ENCODE measurements at places on chromosomes 13 and 19.

GRCh38 chr13:64410276-64411053, 2819.7 kb downstream of the PCDH9 start:
- DNase-seq, result no peak

DNA sequence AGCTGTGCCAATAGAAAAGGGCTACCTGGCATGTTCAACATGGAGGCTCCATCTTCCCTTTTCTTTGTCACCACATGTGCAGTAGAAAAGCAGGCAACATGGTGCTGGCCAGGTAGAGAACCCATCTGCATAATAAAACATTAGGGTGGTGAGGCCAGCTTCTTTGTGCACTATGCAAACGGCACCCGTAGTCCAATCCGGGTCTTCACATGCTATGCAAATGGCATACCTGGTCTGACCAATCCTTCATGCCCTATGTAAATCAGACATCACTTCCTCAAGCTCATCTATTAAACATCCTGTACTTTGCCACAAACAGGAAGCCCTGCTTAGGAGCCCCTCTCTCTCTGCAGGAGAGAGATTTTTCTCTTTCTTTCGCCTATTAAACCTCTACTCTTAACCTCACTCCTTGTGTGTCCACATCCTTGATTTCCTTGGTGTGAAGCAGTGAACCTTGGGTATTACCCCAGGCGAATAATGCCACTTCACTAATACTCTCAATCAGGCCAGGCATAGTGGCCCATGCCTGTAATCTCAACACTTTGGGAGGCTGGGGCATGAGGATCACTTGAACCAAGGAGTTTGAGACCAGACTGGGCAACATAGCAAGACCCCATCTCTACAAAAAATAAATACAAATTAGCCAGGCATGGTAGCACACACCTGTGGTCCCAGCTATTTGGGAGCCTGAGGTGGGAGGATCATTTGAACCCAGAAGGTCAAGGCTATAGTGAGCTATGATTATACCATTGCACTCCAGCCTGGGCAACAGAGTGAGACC, 111.3 kb upstream of the MRI1 start:
- no peak for DNase-seq

DNA sequence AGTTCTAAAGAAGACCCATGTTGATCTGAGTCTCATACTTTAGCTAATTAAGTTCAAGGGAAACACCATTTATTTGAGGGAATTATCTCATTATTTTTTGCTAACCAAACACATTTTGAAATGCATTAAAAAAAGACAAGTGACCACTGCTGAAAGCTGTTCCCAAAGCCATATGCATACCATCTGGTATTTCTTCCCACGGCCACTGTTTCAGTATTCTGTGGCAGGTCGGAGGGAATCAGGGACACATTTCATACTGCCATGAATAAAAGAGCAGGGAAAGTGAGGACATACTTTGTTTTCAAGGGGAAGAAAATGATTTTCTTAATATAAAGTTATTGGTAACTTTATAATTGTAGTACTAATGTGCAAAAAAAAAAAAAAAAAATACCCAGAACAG, 401.2 kb downstream of the HS6ST3 start:
- no peak for DNase-seq

DNA sequence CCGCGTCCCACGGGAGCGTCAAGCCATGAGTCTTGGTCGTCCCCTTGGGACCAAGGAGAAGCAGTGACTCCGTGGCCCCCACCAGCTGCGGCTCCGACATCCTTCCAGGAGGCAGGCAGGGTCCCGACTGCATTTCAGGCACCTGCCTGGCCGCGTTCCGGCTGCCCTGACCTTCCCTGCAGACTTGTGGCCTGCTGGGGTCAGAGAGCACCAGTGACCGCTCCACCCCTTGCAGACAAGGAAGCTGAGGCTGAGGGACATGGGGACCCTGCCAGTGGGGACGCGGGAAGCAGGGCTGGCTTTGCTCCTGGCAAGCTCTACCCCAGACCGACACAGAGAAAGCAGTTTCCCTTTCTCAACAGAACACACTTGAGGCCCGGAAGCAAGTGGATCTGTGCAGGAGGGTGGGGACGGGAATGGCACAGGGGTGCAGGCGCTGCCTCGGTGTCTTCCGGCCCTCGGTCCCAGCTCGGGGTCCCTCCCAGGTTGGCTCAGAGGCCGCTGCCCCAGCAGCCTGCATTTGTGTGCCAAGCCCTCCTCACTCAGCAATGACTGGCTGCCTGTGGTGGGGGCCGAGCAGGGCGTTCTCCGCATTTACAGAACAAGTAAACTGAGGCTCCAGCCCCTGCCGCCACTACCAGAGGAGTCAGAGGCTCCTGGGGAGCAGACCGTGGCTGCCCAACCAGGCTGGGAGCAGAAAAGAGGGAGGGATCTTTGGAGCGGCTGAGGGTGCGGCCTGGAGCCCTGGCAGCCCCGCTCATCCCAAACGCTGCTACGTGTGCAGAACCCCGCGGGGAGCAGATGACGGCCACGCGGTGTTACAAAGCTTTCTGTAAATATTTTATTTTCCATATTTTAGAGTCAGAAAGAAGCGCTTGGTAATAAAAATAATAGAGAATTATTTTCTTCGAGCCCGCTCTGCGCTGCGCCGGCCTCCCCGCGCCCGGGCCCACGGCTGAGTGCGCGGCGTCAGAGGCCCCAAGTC, 43.9 kb downstream of the GAS6 start:
- no peak for DNase-seq

DNA sequence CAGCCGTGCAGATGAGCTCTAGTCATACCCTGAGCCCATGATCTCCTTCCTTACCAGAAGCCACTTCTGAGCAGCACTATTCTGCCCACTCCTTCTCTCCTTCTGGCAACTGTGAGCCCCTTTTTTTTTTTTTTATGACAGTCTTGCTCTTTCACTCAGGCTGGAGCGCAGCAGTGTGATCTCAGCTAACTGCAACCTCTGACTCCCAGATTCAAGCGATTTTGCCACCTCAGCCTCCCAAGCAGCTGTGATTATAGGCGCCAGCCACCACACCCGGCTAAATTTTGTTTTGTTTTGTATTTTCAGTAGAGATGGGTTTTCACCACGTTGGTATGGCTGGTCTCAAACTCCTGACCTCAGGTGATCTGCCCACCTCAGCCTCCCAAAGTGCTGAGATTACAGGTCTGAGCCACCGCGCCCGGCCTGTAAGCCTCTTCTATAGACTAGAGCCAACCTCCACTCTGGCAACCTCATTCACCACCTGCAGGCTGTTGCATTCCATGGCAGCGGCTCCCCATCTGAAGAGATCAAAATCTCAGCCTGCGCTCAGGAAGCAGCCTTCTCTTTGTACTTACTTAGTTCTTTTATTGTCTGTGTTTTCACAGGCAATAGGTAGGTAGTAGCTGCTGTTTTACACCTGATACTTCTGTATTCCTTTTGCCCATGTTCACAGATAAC, 34.8 kb upstream of the NDFIP2 start:
- DNase-seq, result no peak

DNA sequence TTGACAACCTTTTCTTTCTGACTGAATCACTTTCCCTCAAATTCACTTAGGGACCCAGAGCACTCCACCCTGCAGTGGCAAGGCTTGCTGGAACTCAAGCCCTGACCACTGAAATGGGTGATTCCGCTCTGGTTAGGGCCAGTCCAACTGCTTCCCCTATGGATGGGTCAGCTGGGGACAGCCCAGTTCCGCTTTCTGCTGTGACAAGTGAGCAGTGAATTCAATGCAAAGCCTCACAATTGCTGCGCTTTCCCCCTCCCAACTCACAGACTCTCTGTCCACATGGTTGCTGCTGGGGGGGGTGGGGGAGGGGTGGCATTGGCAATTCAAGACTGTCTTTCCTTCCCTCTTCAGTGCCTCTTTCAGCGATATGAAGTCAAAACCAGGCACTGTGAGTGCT, 18.7 kb downstream of the CD70 start:
- DNase-seq, result no peak

DNA sequence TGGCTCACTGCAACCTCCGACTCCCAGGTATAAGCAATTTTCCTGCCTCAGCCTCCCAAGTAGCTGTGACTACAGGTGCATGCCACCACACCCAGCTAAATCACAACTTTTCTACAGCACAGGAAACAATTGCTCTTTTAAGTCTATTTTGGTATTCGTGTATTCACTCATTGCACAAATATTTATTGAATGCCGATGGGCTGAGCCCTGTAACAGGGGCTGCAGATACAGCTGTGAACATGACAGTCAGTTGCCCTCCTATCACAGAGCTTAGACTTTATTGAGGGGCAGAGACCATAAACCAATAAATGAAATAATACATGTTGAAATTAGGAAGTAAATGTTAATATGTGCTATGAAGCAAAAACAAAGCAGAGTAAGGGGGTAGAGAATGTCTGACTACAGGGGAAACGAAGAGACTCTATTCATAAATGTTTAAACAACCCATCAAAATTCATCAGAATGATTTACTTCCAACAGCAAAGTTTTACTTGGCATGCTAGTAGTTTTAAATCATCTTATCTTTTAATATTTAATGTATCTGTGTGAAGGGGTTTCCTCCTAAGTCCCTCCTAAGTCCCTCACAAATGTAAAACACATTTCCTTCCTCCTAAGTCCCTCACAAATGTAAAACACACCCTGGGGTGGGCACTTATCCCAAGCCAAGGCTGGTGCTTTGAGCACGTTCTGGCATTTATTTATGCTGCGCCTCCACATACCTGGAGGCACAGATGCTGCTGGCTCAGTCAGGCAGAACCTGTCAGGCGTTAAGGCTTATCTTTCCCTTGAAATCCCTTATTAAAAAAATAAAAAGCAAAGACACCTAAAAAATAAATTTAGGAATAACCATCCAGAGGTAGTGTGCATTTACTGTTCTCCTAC, 140.8 kb downstream of the MIPEP start:
- no peak for DNase-seq

DNA sequence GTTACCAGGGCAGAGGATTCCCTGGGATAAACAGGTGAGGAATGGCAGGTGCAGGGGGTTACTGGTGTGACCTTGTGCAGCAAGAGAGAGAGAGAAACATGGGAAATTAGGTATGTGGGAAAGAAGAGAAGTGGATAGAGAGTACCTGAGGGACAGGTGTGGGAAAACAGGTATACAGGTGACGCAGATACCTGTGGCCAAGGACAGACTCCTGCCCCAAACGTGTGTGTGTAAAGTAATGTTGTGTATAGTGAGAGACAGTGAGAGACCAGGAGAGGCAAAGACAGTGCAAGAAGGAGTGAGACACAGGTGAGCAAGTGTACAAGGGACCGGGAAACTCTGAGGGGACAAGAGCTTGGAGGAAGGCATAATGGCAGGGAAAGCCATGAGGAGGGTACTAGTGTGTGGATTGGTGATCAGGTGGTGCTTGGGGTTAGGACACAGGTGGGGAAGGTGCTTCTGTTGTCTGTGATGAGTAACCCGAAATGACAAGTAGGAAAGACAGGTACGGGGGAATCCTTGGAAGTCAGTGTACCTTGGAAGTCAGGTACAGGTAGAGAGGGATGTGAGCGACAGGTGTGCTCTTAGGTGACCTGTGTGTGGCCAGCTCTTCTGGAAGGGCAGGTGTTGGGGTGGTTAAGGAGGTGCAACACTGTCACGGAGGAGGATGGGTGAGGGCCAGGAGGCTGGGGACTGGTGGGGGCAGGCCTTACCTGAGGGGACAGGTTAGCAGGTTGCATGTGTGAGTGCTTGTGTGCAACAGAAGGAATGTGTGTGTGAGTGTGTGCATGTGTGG, 2.8 kb downstream of the ERFL start:
- no peak for DNase-seq

GRCh38 chr13:106276876-106277275, 258.6 kb downstream of the EFNB2 start:
- no peak for DNase-seq

GRCh38 chr13:38167164-38167822, 182.4 kb upstream of the UFM1 start:
- DNase-seq, result no peak

GRCh38 chr13:54029226-54029625, 1000.6 kb downstream of the OLFM4 start:
- DNase-seq, result no peak

DNA sequence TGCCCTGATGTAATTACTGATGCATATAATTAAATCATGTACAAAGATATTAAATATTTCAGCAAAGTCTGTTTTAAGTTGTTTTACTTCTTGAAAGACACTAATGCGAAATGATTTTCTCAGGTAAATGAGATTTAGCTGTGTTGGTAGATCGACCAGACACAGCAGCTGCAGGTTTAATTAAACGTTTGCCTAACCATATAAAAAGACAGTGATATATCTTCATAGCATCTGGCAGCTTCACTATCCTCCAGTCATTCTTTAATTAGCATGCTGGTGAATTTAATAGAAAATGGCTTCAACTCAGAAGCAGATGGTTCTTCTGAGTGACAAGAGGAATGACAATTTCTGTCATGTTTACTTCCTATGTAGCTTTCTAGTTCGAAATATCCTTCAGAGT, 69.3 kb downstream of the NHLRC3 start:
- no peak for DNase-seq

GRCh38 chr19:17996826-17997316, 11.1 kb upstream of the ARRDC2 start:
- peak; percentile 81 for DNase-seq

- DNase-seq, result no peak
Measured at GRCh38 chr13:72963762-72964161, 95.0 kb upstream of the KLF5 start.

DNA sequence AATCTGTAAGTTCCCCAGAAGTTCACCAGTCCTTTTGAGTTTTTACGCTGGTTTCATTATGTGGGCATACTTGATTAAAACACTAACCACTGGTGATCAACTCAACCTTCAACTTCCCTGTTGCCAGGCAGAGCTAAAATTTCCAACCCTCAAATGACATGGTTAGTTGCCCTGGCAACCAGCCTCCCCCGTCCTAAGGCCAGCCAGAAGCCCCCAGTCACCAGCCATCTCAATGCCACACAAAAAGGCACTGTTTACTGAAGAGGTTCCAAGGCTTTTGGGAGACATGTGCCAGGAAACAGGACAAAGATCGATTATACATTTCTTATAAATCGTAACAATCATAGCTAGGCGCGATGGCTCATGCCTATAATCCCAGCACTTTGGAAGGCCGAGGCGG, 1.6 kb downstream of the ZNF649 start:
- no peak for DNase-seq

DNA sequence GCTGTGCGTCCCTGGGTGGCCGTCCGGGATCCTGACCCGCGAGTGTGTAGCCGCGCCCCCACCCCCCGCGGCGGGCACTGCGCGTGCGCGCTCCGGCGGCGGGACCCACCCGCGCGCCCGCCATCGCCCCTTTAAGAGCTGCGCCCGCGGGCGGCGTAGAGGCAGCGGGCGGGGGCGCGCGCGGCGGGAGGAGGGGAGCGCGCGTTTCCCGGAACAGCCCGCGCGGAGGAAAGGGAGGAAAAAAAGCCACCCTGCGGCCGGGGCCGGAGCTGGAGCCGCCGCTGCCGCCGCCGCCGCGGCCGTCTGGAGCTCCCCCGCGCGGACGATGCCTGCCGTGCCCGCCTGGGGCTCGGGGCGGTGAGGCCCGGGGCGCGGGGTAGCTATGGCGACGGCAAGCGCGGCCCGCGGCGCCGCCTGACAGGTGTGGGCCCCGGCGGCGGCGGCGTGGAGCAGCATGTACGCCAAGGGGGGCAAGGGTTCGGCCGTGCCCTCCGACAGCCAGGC, at the start of gene SSBP4:
Gene SSBP4, plus strand, starts transcription at position 204 of the 504 bp plus-strand sequence. Its CDS starts 251 bp downstream, at position 455.
- DNase-seq, result peak; percentile 62
